Amniotic epithelial cell (primary cell): ENCODE measurements at places on chromosomes 3 and 15.

DNA sequence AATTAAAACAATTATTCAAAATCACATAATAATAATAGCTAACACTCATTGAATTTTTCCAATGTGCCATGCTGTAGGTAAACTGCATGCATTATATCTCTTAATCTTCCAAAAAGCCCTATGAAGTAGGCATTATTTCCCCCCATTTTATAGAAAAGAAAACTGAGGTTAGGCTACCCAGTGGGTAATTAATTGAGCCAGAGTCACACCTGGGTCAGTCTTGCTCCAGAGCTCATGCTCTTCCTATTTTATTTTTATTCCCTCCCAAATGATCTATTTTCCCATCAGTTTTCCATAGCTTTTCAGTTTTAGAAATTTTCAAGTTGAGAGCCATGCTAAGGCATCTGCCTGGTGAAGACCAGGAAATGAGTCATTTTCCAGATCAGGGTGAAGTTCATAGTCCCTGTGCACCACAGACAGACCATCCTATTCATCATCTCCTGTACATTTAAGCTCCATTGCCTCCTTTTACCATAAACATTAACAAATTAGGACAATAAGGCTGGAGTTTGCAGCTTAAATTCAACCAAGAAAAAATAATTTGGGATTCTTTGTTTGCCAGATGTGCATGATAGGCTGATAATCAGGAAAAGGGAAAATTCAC is 417.3 kb downstream of the OTOL1 start:
- peak; percentile 86 for DNase-seq

DNA sequence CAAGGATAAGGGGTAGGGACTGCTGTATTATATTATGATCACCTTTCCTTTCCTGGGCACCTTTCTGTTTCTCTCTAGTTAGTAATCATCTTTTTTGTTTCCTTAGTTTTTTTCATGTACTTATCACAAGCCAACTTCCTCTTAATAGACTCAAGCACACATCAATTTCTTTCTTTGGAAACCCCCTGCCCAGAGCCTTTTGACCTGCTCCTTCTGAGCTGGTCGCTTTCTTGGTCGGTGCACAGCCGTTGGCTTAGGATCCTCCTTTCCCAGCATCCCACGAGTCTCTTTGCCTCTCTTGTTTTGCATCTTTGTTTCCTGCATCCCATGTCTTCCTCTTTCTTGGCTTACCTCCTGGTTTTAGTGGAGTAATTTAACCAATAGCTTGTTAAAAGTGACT is 26.9 kb downstream of the GASK1A start:
- no peak for DNase-seq

- no peak for DNase-seq
Measured at GRCh38 chr15:49189631-49190030, 19.6 kb downstream of the GALK2 start.

DNA sequence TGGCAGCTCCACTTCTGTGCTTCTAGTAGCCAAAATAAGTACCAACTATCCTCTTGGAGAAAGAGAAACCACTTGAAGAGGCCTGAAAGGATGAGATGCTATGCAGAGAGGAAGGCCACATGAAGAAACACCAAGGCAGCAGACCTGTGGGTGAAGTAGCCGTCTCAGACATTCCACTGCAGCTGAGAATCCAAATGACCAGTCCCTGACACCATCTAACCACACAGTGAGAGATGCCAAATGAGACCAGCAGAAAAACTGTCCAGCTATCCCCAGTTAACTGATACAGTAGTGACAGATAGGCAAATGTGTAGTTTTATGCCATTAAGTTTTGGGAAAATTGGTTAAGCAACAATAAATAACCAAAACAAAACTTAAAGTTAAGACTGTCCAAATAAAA is 47.9 kb upstream of the ZSCAN2 start:
- DNase-seq: peak; percentile 8

DNA sequence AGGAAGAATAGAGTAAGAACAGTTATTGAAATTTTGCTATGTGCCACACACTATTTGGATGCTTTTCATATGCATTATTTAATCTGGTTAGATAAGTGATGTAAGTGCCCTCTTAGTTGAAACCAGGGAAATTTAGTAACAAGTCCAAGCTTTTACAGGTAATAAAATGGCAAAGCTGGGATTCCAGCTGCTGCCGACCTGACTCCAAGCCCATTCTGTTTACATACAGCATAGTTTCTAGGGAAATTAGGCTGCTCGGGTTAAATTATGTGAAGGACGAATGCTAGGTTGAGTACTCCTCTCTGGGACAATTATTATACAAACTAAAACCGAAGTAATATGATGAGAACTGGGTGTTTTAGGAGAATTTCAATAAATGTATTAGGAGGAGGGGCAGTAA is 38.7 kb upstream of the FAH start:
- DNase-seq: no peak

DNA sequence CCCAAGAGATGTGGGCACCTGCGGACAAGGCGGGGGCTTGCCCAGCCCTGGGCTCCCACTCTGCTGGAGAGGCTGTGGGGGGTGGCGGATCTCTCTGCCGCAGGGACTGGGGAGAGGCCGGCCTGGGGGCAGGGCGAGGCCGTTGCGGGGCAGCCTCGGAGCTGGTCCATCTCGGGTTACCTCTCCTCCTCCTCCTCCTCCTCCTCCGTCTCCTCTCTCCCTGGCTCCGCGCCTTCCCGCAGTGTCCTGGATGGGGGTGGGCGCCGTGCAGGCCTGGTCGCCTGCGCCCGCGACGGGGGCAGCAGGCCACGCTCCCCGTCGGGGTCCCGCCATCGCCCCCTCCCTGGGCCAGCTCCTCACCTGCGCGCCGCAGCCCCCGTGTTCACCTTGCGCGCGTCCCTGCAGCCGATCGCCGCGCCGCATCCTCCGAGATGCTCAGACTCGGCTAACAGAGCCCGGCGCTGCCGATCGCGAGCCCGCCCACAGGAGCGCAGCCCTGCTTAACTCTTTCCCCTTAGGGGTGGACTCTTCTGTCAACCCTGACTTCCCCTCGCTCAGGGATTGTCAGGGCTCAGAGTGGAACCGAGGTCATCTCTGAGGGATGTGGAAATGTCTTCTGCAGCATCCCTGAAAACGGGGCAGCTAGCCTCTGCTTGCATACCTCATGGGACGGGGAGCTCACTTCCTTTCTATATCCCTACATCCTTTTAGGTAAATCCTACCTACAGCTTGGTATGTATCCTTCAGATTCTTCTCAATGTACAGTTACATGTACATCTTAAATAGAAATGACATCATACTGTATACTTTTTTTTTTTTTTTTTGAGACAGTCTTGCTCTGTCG is at the start of gene PRRT3:
TSS of gene PRRT3 (minus strand) at position 447 of the 844 bp plus-strand sequence. CDS start 2,293 bp downstream, outside the sequence.
- DNase-seq: peak; percentile 39

GRCh38 chr3:187880441-187880840 is 135.2 kb upstream of the BCL6 start:
- DNase-seq: peak; percentile 20
